Left cardiac atrium (tissue), 4 donors: ENCODE measurements at places on chromosomes 6 and 20. TPM values are rescaled to one million over a fixed set of nuclear protein-coding genes. Genes with fewer than 3 reads are reported as not detected.
A peak's percentile ranks its signal among the peaks of the same experiment; 100 is the strongest.

Gene OPRM1
- total RNA-seq: not detected

DNA sequence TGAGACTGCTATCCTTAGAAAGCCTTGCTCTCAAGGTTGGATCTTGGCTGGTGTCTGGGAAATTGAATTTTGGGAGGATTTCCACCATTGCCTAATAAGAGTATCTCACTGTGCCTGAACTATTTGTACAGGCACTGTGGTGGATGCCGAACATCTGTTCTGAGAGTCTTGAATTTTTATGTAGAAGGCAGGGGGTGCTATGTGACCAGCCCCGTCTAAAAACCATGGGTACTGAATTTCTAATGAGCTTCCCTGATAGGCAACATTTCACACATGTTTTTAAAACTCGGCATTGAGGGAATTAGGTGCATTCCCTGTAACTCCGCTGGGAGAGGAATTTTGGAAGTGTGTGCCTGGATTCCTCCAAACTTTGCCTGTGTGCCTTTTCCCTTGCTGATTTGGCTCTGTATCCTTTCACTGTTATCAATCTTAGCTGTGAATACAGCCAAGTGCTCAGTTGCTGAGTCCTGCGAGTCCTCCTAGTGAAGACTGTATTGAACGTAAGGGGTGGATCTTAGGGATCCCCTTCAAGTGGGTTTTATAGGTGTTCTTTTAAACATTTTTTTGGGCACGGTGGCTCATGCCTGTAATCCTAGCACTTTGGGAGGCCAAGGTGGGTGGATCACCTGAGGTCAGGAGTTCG, 27.6 kb upstream of the SCAF8 start:
- no peak for DNase-seq

Gene PRND
- not detected for total RNA-seq

Gene NEDD9
- 34.0 TPM for total RNA-seq

Gene PROKR2
- not detected for total RNA-seq

DNA sequence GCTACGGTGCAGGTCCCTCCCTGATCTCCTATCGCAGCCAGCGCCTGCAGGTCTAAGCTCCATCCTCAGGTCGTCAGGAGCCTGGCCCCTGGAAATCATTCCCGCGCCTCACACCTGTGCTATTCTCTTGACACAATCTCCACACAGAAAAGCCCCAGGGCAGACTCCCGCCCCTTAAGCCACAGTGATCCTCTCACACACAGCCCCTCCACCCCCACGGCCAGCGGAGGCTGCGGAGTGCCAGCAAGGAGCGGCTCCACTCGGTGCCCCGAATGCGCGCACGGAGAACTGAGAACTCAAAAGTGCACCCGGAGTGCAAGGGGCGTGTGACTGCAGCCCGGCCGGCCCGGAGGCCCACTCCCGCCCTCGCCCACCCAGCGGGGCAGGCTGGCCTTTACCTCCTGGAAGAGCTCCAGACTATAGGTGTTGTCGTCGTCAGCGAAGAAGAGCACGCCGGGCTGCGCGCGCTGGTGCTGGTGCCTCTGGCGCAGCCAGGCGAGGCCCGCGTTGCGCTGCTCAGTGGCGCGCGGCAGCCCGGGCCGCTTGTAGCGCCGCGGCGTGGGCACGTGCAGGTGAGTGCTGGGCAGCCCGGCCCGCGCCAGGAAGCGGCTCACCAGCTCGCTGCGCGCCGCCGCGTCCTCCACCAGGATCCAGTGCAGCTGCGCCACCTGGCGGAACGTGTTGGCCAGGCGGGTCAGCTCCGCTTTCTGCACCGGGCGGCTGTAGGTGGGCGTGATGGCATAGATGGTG, 1.2 kb downstream of the B3GAT2 start:
- DNase-seq: peak; percentile 87

GRCh38 chr6:49087369-49087768, 375.7 kb downstream of the MMUT start:
- no peak for DNase-seq

GRCh38 chr20:33181482-33182093, 13.6 kb downstream of the BPIFA2 start:
- DNase-seq: no peak

- no peak for DNase-seq
These were observed 20.3 kb downstream of the TBPL1 start for GRCh38 chr6:133973109-133973971.

- no peak for DNase-seq
These were observed 28.1 kb downstream of the DACT2 start for GRCh38 chr6:168291450-168291849.

GRCh38 chr6:148854096-148854495, 107.3 kb downstream of the UST start:
- no peak for DNase-seq

Gene PEX3
- total RNA-seq: 19.1 TPM

GRCh38 chr6:141218583-141218982, 914.1 kb upstream of the GJE1 start:
- no peak for DNase-seq

Gene SIRPB1
- total RNA-seq: 0.58 TPM

- DNase-seq: no peak
These were observed 53.1 kb upstream of the FAM83D start for GRCh38 chr20:38873050-38873581.

Gene RNF8
- 19.1 TPM for total RNA-seq

DNA sequence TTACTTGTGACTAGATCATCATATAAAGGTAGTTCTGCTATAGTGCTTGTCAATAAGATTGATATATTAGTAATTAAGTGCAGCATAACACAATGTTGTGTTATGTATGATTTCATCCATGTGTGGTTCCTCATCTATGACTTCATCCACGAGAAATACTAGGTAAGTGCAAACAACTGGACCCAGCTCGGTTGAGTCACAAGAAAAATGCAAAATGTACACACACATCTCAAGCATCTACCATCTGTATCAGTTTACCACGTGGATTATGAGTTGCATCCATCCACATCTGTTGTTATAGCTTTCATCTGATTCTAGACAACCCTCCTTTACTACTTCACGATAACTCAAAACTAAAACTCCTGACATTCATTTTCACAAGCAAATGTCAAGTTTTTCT, 517.0 kb upstream of the CITED2 start:
- no peak for DNase-seq

Gene OR2H1
- not detected for total RNA-seq

DNA sequence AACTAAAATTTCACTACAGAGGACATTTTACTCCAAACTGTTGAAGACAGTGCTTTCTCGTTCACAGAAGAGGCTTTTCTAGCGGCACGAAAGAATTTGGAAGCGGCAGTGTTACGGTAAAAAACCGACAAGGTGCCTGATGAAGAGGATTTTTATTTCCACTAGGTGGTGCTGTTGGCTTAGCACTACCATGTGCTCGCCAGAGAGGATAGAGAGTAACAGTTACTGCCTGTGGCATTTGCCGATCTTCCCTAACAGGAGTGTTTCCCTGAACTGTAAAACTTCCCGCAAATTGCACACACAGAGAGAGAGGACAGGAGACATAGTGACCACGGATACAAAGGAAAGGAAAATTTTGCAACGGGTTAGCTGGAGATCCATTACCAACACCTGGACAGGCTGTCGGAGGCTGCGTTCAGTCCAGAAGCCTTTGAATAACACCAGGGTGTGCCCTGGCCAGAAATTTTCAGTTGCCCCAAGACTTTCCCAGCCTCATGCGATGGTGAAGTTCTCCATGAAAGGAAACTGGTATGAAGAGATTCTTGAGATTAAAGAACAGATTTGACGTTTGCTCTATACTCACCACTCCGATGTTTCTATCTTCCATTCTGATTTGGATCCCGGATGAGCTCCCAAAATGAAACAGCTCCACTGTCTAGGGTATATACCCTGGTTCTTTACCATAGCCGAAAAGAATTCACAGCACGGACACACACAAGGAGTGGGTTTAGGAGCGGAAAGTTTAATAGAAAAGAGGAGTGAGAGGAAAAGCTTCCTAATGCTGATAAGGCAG, 48.1 kb downstream of the HLA-DPB1 start:
- DNase-seq: no peak

Gene HLA-DQB1
- total RNA-seq: 4.6 TPM

DNA sequence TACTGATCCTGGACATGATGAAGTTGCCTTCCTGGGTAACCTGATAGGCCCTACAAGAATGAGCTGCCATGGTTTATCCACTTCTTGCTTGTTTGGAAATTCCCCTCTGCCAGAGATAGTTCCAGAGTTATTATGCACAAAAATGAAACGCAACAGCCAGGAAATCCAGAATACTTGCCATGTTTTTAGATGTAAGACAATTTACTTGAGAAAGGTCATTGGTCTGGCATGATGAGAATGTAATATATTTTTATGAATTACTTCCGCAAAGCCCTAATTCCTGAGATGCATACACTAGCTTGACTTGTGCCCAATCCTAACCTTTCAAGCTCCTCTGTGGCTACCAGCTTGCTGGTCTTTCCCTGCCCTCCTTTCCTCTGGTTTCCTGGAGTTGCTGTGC, 27.9 kb upstream of the NT5E start:
- no peak for DNase-seq

- no peak for DNase-seq
These were observed 33.9 kb upstream of the SGK1 start for GRCh38 chr6:134351615-134352474.

DNA sequence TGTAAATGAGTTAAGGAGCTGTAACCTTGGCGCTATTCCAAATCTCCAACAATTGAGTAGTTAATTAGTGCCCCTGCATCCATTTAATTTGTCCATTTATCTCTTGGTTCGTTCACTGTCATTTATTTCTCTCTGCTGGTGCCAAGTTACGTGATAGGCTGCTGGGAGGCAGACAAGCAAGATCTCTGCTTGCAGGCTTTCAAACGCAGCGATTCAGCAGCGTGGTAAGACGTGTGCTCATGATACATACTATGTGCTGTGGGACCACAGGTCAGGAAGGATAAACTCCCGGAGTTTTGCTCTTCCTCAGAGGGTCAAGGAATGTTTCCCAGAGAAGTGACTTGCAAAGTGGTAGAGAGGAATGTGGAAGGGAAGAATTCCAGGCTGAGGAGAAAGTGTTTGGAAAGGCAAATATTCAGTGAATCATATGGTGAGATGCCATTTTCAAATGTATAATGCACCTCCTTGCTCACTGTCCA, 46.4 kb downstream of the UTRN start:
- DNase-seq: no peak

Gene MAP7
- 2.2 TPM for total RNA-seq

GRCh38 chr6:13696226-13696625, 15.4 kb downstream of the RANBP9 start:
- DNase-seq: no peak

GRCh38 chr6:131469130-131469529, 103.9 kb upstream of the ARG1 start:
- no peak for DNase-seq

DNA sequence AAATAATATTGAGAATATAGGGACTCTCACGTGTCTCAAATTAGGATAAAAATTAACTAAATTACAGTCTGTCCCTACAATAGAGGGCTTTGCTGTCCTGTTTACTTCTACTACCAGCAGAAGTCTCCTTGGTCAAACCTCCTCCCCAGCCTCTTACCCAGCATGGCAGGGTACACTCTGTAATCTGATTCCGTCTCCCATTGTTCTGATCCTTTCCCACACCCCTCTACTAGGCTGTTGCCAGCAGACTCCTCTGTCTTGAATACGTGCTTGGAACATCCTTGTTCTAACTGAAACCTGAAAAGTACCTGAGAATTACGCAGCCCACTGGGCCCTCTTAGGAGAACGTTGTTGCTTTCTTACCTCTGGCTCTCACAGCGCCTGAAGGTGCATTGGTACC, 112.2 kb upstream of the PREP start:
- DNase-seq: no peak

DNA sequence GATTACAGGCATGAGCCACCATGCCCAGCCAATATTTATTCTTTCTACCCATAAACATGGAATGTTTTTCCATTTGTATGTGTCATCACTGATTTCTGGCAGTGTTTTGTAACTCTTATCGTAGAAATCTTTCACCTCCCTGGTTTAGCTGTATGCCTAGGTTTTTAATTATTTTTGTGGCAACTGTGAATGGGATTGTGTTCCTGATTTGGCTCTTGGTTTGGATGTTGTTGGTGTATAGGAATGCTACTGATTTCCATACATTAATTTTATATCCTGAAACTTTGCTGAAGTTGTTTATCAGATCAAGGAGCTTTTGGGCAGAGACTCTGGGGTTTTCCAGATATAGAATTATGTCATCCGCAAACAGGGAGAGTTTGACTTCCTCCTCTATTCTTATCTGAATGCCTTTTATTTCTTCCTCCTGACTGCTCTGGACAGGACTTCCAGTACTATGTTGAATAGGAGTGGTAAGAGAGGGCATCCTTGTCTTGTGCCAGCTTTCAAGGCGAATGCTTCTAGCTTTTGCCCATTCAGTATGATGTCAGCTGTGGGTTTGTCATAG, 198.6 kb downstream of the ZDHHC14 start:
- no peak for DNase-seq

DNA sequence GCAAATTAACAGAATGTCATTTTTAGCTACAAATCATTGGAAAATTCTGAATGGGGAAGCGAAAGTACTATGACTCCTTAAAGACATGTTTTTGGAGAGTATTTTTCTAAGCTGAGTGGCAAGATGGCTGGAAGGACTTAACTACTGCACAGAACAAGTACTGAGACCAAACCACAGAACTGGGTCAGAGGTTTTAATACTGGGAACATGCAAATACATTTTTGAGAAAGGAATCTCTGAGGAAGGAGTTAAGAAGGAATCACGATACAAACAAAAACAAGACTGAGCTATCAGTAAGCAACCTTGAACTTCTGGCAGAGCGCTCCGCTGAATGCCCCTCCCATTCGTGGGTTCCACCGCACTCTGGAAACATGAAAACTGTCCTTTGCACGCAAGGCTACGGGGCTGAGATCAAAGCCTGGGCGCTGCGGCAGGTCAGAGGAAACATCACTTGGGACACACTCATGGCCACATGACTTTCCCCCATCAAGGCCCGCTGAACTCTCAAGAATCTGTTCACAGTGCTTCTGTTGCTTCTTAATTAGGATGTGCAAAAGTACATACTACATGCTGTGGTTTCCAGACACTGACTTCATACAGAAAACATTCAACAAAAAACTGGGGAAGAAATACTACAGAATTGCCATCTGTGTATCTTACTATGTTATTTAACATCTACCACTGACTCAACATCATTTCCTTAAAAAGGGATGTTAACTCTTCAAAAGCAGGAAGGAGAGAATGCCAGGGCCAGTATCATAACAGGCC, 27.8 kb downstream of the SLC23A2 start:
- peak; percentile 35 for DNase-seq

DNA sequence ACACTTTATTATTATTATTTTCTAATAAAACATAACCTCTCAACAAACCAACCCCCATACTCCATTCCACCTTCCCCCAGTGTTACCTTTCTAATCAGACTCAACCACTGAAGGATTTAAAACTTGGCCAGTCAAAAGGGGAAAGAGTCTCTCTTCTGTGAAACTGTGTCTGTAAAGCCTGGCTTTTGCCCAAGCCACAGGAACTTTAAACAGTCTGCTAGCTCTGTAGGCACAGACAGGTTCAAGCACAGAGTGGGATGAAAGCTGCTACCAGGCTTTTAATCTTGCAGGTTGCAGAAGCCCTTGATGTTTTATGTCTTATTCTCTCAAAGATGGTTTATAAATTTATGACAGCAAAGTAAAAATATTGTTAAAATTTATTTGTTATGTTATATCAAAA, 585.7 kb downstream of the TENT5A start:
- DNase-seq: no peak
